ENCODE measurements at places on chromosomes 16 and 17.

DNA sequence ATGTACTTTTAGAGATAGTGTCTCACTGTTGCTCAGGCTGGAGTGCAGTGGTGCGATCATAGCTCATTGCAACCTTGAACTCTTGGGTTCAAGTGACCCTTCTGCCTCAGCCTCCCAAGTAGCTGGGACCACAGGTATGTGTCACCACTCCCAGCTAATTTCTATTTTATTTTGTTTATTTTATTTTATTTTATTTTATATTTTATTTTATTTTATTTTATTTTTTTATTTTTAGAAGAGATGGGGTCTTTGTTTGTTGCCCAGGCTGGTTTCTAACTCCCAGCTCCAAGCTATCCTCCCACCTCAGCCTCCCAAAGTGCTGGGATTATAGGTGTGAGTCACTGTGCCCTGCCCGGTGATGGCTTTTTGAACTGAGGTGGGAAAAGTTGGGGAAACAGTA lies 35.1 kb upstream of the HS3ST4 start:
- no peak for DNase-seq

DNA sequence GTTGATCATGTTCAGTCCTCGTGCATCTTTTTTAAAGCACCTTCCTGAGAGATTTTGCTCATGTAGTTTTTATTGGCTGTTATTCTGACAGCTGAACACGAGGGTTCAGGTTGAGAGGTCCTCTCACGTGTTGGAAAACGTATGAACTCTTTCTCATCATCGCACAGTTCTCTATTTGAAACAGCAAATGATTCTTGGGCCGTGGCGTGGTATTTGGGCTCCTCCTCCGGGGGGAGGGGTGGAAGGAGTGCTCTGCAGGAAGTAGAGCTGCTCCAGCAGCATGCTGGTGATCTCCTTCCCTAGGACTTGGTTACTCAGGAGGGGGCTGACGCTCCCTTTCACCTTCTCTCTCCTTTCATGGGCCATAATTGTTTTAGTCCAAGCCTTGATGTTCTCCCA lies 70.4 kb downstream of the KSR1 start:
- no peak for DNase-seq

DNA sequence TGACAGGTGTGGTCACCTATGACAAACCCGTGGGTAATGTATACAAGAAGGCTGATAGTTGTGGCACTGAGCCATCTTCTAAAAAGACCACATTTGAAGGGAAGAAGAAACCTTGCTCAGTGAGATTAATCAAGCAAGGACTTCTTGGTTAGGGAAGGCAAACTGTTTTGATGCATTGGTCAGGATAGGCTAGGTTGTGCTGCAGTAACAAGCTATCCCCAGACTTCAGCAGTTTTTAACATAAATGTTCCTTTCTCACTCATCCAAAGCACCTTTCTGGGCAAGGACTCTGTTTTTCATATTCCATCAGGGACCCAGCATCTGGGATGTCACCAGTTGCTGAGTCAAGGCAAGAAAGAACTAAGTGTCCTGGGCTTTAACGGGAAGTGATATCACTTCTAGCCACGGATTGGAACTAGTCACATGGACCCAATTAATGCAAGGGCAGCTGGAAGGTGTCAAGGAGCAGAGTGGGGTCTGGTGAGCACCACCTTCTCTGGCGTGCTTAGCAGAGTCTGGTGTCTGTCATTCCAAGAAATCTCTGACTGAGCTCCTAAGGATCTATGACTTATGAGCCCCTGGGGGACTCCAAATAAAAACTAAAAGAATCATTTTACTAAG lies 52.0 kb upstream of the CCL2 start:
- no peak for DNase-seq

- no peak for DNase-seq
These were observed 11.2 kb downstream of the NCBP3 start for GRCh38 chr17:3834811-3835210.

DNA sequence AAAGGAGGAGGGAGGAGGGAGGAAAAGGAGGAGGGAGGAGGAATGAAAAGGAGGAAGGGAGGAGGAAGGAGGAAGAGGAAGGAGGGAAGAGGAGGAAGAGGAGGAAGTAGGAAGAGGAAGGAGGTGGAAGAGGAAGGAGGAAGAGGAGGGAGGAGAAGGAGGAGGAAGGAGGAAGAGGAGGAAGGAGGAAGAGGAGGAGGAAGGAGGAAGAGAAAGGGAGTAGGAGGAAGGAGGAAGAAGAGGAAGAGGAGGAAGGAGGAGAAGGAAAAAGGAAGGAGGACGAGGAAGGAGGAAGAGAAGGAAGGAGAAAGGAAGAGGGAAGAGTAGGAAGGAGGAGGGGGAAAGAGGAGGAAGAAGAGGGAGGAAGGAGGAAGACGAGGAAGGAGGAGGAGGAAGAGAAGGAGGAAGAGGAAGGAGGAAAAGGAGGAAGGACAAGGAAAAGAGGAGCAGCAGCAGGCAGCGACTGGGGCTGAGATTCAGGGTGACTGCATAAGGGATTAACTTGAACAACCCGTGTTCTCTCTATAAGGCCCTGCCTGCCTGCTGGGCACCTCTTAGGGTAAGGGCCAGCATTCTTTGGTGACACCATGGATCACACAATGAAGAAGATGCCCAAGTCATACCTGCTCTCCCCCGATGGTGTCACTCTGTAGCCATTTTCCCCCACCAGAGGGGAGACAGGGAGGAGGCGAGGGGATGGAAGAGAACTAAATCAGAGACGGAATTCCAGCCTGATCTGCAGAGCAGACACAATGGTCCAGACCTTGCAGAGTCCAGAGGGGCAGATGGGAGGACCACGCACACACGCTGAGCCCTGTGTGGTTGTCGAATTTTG lies 1.4 kb upstream of the IL34 start:
- DNase-seq, result no peak

All from NCI-H1105 (cell line).